ENCODE measurements at places on chromosomes 11 and 22.

DNA sequence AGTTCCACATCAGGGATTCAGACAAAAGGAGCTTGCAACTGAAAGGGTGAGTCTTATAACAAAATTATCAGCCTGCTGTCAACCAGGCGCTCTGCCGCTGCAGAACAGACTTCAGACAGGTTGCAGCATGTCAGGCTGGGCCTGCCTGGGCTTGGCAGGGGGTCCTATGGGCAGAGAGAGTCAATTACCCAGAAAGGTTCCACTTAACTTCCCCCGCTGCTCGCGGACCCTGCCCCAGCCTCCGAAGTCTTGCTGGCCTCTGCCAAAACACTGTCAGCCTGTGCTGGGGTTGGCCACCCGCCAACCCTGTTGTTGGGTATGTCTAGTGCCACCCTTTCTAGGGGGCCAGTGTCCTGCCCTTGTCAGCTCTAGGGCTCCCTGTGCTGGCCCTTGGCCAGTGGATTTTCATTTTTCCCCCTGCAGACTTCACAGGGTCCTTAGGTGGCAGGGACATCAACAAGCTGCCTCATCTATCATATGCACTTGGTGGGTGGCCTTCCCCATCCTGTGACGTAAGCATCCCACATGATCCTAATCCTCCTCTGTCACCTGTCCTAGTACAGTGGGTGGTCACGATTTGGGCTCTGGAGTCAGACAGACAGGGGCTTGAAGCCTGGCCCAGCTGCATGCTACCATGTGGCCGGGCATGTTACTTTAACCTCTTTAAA lies 166.5 kb upstream of the CADM1 start:
- DNase-seq = no peak

- DNase-seq = no peak
Observed at GRCh38 chr11:92224407-92225124, at the start of gene FAT3. FAT3 (plus strand) TSS chr11:92224818; CDS start chr11:92352113, 127,295 bp downstream.

DNA sequence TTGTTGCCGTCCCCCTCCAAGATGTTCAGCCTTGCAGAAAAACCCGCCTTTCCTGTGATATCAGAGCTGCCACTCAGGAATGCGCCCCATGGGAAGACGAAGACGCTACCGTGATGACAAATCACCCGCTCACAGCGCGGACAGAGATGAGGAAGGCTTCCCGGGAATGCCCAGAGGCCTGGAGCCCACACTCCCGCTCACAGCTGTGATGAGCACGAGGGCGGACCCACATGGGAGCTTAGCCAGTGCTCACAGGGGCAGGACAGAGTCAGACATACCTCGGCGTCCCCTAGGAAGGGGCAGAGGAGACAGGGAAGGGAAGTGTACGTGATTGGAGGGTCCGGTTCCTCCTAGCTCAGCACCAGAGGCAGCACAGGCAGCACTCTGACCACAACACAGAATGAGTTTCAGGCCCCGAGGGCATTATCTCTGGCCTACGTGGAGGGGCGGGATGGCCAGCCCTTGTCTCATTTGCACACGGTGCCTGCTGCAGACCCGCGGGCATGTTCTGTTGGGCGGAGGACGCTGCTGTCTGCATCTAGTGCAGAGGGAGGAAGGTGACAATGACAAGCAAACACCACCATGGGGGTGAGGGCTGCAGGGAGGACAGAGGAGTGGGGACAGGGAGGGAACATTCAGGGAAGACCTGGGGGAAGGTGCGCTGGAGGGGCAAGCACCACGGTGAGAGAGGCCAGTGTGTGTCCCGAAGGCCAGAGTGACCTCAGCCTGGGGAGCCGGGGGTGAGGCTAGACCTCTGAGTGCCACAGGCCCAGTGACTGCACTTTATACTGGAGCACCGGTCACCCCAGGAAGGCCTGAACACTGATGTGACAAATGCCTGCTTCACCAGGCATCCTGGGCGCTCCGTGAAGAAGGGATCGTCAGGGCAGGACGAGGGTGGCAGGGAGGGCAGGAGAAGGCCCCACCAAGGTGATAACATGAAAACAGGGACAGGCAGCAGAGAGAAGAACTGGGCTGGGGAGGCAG lies 79.6 kb downstream of the CELSR1 start:
- no peak for DNase-seq

DNA sequence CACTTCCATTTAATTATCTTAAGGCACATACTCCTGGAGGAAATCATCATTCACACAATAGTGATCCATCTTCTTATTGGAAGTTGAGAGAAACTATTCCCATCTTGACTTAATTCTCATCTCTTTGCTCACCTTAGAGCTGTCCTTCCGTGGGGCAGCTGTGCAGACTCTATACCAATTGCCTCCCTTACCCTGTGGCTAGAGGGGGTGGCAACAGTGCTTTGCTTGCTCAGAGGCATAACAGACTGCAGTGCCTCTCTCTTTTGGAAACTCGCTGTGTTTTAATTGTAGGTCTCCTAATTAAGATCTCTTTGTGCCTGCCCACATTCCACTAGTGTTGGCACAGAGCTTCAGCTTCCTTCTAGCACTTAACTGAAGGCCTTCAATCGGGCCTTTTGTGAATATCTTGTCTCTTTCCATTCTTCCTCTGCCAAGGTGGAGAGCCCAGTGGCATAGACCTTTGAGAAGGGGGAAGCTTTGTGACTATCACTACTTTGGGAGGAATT lies 5.5 kb downstream of the KMT2A start:
- DNase-seq = no peak

DNA sequence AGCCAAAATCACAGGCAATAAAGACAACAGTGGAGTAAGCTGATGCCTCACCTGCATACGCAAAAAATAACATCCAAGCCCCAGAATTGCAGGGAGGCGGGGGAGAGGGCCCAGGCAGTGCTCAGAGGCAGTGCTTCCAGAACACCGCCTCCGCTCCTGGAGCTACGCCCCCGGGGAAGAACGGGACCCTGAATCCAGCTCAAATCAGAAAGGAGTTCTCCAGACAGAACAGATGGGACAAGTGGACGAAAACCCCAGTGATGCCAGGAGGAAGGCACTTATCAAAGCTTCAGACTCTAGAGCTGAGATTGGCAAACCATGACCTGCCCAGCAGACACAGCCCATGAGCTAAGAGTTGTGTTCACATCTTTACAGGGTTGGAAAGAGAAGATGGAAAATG lies 683.9 kb downstream of the TBC1D22A start:
- DNase-seq = no peak

- DNase-seq = no peak
Observed at GRCh38 chr11:64881476-64881875, 3.1 kb upstream of the EHD1 start.

- DNase-seq = no peak
Observed at GRCh38 chr11:117997406-117997805, 11.2 kb downstream of the IL10RA start.

DNA sequence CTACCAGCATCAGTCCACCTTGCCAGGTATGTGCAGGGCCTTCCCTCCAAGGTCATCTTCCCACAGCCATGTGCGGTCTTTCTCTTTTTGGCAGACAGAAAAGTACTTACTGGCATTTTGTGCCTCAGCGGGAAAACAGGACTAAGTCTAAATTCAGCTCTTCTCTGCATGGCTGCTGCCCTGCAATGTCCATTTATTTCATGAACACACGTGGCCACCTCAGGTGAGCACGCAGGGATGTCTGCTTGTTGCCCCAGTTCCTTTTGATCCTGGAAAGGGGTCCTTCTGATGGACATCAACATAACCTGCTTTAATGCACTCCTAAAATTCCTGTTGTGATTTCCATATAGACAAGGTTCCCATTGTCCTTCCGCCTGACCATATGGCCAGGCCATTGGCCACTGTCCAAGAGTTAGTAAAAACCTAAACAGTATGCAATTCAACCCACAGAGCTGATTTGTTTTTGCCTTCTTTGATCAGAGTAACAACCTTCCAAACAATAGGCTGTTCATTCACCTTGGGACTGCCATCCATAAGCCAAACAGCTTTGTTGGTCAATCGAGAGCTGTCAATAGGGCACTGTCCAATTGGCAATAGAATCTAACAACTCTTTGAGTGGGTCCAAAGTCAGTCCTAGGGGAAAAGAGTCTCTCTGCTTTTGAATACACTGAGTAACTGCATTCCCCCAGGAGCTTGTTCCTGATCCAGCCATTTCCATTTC lies 5.9 kb downstream of the TREH start:
- DNase-seq = no peak
